ENCODE measurements at places on chromosomes 6 and 20.

GRCh38 chr20:298776-299391 lies 1.5 kb downstream of the ZCCHC3 start:
- no peak for DNase-seq

GRCh38 chr6:122730775-122731386 lies 48.6 kb upstream of the FABP7 start:
- DNase-seq: peak; percentile 24

DNA sequence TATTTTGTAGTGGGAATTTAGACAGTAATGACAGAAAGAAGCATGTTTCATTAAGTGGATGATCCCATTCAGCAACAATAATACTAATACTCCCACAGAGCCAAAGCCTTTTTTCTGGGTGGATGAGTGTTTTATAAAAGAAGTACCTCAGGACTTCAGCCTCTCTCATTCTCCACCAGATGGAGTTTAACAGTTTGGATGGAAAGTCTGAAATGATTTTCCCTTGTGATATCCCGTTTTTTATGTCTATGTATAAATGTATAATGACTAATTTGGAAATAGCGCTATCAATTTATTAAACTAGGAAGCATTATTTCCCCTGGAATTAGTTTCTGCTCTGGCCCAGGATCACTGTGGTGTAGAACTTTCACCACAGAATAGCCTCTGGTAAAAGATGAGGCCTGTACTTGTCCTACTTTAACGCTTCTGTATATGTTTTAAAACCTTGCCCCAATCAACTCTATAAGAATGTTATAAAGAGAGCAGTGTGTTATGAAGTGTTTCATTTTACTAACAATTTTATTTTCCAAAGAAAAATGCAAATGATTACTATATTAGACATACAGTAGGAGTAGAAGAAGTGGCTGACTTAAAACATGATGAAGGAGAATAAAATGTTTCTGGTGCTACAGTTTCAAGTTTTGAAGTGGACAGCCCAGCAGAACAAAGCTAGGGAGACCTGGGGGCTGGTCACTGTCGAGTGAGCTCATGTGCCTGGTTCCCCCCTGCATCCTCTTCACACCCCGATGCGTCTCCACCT lies 135.6 kb downstream of the HIVEP1 start:
- no peak for DNase-seq

DNA sequence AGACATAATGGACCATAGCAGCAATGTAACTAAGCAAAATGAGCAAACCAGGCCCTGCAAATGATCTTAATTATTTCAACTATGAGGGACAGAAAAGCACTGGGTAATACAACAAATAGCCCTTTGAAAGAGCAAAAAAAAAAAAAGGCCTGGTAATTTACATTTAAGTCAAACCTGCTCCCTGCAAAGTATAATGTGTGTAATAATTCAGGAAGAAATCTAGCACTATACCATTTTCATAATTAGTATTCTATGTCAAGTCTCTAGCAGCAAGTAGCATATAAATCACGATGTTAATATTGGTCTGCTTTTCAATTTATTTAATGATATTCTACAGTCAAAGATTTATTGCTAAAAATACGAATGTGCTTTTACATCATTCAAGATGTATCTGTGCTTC lies 489.6 kb downstream of the BMP2 start:
- DNase-seq: no peak

DNA sequence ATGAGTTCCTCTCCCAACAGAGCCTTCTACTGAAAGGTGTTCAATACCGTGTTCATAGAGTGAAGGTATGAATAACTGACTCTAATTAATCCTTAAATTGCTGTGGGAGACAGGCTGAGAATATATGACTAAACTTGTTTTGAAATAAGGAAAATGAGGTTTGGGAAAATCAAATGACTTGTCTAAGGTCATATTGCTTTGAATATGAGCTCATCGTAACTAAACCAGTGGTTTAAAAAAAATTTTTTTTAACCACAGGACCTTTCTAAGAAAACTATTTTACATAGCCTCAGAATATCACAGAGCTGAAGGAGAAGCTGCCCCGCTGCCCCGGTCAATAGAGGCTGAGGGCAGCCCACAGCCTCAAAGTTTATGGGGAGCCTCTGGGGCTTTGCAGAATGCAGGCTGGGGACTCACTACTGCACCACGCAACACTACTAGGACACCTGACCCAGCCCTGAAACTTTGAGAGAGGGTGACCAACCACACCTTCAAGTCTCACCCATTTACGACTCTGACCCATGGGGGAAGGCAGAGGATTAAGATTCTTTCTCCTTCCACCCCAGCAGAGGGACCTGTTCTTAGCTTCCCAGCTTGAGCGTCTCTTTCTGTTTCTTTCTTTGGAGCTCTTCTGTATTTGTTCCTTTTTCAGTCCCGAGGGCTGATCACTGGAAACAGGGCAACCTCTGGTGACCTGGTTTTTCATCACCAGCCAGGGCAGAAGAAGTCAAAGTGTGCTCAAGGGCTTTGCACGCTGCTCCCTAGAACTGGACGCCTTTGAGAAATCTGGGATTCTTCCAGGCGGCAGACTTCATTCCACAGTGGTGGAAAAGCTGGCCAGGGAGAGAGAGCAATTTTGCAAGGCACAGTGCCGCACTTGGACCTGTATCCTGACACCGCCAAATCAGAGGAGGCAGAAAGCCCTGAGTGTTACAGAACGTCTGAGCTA lies 220.2 kb downstream of the ATXN1 start:
- no peak for DNase-seq

- DNase-seq: peak; percentile 39
These were observed 156.6 kb downstream of the NFATC2 start for GRCh38 chr20:51385646-51386530.

DNA sequence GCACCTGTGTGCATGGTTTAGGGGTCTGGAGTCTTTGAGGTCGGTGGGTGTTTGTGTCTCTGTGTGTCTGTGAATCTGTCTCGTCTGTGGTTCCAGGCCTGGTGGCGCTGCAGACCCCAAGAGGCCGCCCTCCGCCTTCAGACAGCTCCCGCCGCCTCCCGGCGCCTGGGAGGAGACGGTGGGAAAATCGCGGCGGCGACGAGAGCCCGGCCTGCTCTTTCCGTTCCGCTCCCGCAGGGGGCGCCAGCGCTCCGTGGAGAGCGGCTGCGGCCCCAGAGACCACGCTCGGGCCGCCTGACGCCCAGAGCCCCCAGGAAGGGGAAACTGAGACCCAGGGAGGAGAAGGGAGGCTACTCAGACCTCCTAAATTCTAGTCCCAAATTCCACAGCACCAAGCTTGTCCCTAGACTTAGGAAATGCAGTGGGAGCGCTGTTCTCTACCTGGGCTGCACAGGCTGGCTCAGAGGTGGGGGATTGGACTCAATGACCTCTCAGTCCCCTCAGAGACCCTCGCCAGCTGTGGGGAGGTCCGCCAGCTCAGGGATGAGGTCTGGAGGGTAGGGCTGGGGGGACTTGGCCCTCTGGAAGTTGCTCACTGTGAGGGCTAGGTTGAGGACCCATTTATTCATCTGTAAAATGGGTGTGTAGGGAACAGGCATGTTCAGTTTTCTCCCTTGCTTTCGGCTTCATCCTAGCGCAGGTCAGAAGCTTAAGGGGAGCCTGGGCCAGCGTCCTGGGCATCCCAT lies 36.9 kb upstream of the BLCAP start:
- no peak for DNase-seq

Measured in Panc1 (cell line).